ENCODE measurements at places on chromosomes 12 and 14. TPM values are rescaled to one million over a fixed set of nuclear protein-coding genes. Genes with fewer than 3 reads are reported as not detected.

DNA sequence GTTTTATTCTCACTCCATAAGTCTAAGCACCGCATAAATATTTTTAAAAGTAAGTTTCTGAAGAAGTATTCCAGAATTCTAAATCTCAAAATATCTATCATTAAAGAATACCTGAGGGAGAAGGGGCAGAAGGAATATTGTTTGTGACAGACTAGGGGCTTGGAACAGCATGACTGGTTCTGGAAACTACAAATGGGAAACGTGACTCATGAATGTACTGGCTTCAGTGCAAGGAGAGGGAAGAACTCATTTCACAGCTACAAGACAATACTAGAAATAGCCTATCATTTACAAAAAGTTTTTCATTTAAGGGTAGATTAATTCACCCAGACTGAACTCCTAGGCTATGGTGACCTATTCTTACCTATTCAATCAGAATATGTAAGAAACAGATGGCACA lies 121.3 kb downstream of the SLC25A21 start:
- H3K4me1 ChIP-seq = no peaks in the 10 kb centered on the region
- no peak overlapping the region for H3K27ac ChIP-seq
- H3K27me3 ChIP-seq = no peaks in the 10 kb centered on the region
- no peaks in the 10 kb centered on the region for H3K36me3 ChIP-seq

DNA sequence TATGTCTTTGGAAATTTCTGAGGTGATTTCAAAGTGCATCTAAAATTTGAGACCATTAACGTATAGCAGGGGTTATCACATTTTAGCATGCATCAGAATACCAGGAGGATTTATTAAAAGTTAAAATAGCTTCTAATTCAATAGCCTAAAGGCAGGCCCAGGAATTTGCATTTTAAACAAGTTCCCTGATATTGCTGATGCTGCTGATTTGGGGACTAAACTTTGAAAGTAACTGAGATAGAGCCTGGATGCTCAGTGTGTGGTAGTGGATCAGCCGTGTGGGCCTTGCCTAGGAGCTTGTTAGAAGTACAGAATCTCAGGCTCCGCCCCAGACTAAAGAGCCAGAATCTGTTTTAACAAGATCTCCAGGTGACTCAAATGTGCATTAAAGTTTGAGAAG lies 375.0 kb upstream of the FBXO33 start:
- no peaks in the 10 kb centered on the region for H3K36me3 ChIP-seq
- DNase-seq = no peak
- H3K4me1 ChIP-seq = no peaks in the 10 kb centered on the region
- no peaks in the 10 kb centered on the region for H3K27me3 ChIP-seq

GRCh38 chr12:108720757-108721514 lies 10.4 kb downstream of the CORO1C start:
- H3K27me3 ChIP-seq = no peaks in the 10 kb centered on the region
- no peak for DNase-seq
- no peak overlapping the region for H3K4me3 ChIP-seq
- no peak overlapping the region for H3K27ac ChIP-seq

DNA sequence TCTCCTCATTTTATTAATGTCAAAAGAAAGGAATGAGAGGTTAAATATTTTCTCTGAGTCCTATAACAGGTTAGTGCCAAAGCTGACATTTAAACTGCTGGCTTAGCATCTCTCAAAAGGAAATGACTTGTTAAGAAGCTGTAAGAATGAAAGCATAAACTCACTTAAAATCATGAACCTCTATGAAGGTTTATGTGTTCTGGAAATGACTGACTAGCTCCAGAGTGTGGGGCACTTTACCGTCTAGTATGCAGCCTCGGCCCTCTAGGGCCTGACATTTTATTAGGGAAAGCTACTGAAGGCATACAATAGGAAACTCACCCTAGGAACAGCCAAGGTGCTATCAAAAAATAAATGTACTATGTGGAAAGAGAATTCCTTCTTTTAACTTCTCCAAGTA lies 35.1 kb downstream of the SPX start:
- H3K4me3 ChIP-seq = no peak overlapping the region
- no peaks in the 10 kb centered on the region for H3K36me3 ChIP-seq
- no peak for DNase-seq
- no peak overlapping the region for H3K27ac ChIP-seq
- no peaks in the 10 kb centered on the region for H3K27me3 ChIP-seq

GRCh38 chr12:23484238-23484637 lies 465.2 kb downstream of the SOX5 start:
- no peaks in the 10 kb centered on the region for H3K4me1 ChIP-seq
- no peak for DNase-seq
- no peak overlapping the region for H3K4me3 ChIP-seq

GRCh38 chr12:75642226-75642625 lies 130.8 kb upstream of the KRR1 start:
- no peak for DNase-seq
- no peaks in the 10 kb centered on the region for H3K27me3 ChIP-seq
- no peak overlapping the region for H3K4me3 ChIP-seq

DNA sequence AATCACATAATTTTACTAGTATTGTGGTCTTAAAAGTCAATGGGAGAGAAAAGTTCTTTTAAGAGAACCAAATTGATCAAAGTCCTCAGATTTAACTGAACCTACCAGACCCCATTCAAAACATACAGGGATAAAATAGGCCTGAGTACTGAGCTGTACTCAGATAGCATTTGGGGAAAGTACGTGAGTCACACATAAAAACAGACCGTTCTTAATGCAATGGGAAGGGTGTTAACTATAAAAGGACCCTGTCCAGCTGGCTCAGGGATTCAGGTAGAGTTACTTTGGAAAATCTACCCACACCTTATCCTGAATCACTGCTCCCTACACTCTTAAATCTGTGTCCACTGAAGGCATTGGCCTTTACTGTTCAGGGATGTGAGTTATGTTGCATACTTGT lies 78.0 kb downstream of the PTPN21 start:
- no peak overlapping the region for H3K27ac ChIP-seq
- no peak overlapping the region for H3K4me3 ChIP-seq
- H3K27me3 ChIP-seq = no peaks in the 10 kb centered on the region
- no peak for DNase-seq
- H3K36me3 ChIP-seq = peaks cover 50% of the 10 kb centered on the region
- peaks cover 5% of the 10 kb centered on the region for H3K4me1 ChIP-seq

DNA sequence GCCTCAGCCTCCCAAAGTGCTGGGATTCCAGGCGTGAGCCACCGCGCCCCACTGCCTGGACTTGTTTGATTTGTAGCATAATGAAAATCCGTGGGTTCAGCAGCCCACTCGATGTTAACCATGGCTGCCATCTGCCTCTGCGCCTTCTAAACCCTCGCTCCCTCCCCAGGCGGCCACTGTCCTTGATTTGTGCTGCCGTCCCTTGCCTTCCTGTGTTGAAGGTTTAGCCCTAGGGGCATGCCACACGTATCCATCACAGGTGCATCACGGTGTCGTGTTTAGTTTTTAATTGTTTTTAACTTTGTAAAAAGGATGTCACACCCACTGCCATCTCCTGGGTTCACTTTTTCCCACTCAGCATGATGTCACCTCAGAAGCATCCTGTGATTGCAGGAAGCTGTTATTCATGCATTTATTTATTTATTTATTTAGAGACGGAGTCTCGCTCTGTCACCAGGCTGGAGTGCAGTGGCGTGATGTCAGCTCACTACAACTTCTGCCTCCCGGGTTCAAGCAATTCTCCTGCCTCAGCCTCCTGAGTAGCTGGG lies 24.5 kb upstream of the ULK1 start:
- no peak overlapping the region for H3K27ac ChIP-seq
- no peak overlapping the region for H3K4me3 ChIP-seq
- H3K36me3 ChIP-seq = no peaks in the 10 kb centered on the region
- peaks cover 8% of the 10 kb centered on the region for H3K4me1 ChIP-seq

DNA sequence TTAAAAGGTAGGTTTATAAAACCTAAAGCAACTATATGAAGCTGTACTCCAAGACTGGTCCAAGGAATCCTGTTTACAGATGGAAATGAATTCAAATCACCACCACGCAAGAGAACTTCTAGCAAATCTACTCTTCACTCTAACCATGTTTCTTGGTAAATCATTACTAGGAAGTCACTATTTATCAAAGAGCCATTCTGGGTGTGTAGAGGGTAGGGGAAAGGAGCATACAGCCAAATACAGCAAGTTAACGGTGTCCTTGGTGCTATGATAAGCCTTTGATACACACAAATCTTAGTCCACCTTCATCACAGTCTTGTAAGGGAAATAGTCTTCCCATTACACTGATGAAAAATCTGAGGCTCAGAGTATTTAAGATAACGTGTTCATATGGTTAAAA lies 16.8 kb downstream of the NIN start:
- no peaks in the 10 kb centered on the region for H3K36me3 ChIP-seq
- H3K4me1 ChIP-seq = peaks cover 6% of the 10 kb centered on the region
- no peak for DNase-seq
- H3K4me3 ChIP-seq = no peak overlapping the region

- H3K27ac ChIP-seq = no peak overlapping the region
- no peak overlapping the region for H3K4me3 ChIP-seq
- peaks cover 14% of the 10 kb centered on the region for H3K36me3 ChIP-seq
- no peaks in the 10 kb centered on the region for H3K4me1 ChIP-seq
- H3K27me3 ChIP-seq = no peaks in the 10 kb centered on the region
Observed at GRCh38 chr14:70397746-70398145, 19.1 kb downstream of the SYNJ2BP start.

- peak overlapping the region; percentile 99 for H3K4me3 ChIP-seq
- H3K4me1 ChIP-seq = peaks cover 42% of the 10 kb centered on the region
- H3K36me3 ChIP-seq = no peaks in the 10 kb centered on the region
- H3K27ac ChIP-seq = peak overlapping the region; percentile 96
- DNase-seq = peak; percentile 76
Observed at GRCh38 chr12:111597831-111598636, 1.1 kb downstream of the ATXN2 start.

DNA sequence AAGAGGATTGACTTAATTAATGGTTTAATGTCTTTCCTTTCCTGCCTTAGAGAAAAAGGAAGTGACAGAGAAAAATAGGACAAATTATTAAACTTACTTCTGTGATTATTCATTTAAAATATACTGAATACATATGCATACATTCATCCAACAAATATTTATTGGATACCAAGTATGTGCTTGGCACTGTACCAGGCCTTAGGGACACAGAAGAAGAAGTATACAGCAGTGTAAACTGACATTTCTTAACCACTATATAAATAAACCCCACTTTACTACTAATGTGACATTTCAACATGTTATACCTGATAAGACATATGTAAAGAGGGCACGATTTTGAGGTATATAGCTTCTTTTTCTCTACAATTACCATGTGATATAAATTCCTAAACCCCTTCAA lies 53.6 kb downstream of the ERO1A start:
- no peak for DNase-seq
- no peaks in the 10 kb centered on the region for H3K27me3 ChIP-seq
- H3K36me3 ChIP-seq = peaks cover 38% of the 10 kb centered on the region
- no peaks in the 10 kb centered on the region for H3K4me1 ChIP-seq
- H3K27ac ChIP-seq = no peak overlapping the region

- no peak overlapping the region for H3K4me3 ChIP-seq
- H3K27ac ChIP-seq = no peak overlapping the region
- H3K36me3 ChIP-seq = no peaks in the 10 kb centered on the region
- H3K27me3 ChIP-seq = no peaks in the 10 kb centered on the region
Observed at GRCh38 chr14:103050935-103051334, 6.4 kb downstream of the CDC42BPB start.

DNA sequence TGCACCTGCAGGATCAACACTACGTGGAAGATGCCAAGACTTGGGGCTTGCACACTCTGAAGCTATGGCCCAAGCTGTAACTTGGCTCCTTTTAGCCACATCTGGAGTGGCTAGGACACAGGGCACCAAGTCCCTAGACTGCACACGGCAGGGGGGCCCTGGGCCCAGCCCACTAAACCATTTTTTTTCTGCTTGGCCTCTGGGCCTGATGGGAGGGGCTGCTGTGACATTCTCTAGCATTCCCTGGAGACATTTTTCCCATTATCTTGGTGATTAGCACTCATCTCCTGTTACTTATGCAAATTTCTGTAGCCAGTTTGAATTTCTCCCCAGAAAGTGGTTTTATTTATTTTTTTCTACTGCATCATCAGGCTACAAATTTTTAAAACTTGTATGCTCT lies 1080.7 kb downstream of the LRFN5 start:
- no peak overlapping the region for H3K4me3 ChIP-seq
- DNase-seq = no peak
- H3K36me3 ChIP-seq = no peaks in the 10 kb centered on the region
- H3K4me1 ChIP-seq = no peaks in the 10 kb centered on the region
- no peak overlapping the region for H3K27ac ChIP-seq
- no peaks in the 10 kb centered on the region for H3K27me3 ChIP-seq

GRCh38 chr12:101166866-101167265 lies 43.2 kb downstream of the SLC5A8 start:
- no peaks in the 10 kb centered on the region for H3K27me3 ChIP-seq
- H3K4me1 ChIP-seq = no peaks in the 10 kb centered on the region
- H3K4me3 ChIP-seq = no peak overlapping the region

DNA sequence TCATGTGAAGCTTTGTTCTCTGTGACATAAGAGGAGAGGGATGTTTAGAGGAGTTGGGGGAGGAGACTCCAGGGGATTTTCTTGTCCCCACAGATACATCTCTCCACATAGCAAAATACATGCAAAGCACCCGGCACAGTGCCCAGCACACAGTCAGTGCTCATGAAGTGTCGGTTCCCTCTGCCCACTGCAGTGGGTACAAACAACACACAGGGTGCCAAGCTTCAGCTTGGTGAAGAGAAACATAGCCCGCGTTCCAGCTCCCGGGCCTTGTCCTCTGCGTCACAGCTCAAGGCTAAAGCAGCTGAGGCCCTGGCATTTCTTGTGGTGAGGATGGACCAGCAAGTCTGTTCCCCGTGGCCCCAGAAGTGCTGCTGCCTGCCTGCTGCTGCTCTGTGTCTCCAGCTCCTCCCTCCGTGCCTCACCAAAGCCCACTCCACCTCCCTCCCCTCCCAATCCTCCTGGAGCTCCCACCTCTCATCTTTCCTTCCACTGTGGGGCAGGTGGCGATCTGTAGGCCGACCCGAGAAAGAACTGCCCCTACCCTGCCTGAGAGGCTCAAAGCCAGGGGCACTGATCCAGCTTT lies 57.0 kb upstream of the FKBP4 start:
- H3K4me1 ChIP-seq = no peaks in the 10 kb centered on the region
- peaks cover 14% of the 10 kb centered on the region for H3K27me3 ChIP-seq
- H3K4me3 ChIP-seq = no peak overlapping the region
- no peak for DNase-seq
- no peak overlapping the region for H3K27ac ChIP-seq

GRCh38 chr14:71621276-71621675 lies 311.0 kb upstream of the RGS6 start:
- no peak for DNase-seq
- no peaks in the 10 kb centered on the region for H3K27me3 ChIP-seq

GRCh38 chr12:93381161-93381975 lies 3.6 kb downstream of the NUDT4 start:
- peaks cover 34% of the 10 kb centered on the region for H3K4me1 ChIP-seq
- peak overlapping the region; percentile 88 for H3K4me3 ChIP-seq
- no peaks in the 10 kb centered on the region for H3K36me3 ChIP-seq
- H3K27me3 ChIP-seq = no peaks in the 10 kb centered on the region
- no peak for DNase-seq
- H3K27ac ChIP-seq = no peak overlapping the region

Gene CCDC197
- total RNA-seq = not detected

Gene RNFT2
- total RNA-seq = 0.40 TPM

Gene PLEKHG7
- total RNA-seq = not detected

Gene MAPKAPK5
- 69.7 TPM for total RNA-seq

Gene PLEK2
- 39.7 TPM for total RNA-seq

Gene SLC38A4
- total RNA-seq = 1.5 TPM

Gene ARHGAP9
- 5.4 TPM for total RNA-seq

Gene TAS2R7
- not detected for total RNA-seq

Gene SLC8A3
- total RNA-seq = 0.76 TPM

Gene SIX1
- total RNA-seq = not detected

Gene LRCOL1
- total RNA-seq = not detected
